ENCODE measurements at places on chromosomes 11 and 22. TPM values are rescaled to one million over a fixed set of nuclear protein-coding genes. Genes with fewer than 3 reads are reported as not detected.

Gene PGR
- not detected for total RNA-seq

Gene CELSR1
- 0.15 TPM for total RNA-seq

Gene OR8G5
- total RNA-seq, result not detected

Gene PNPLA5
- total RNA-seq, result not detected

Gene TMX2
- total RNA-seq, result 50.5 TPM

Gene RHOD
- total RNA-seq, result not detected

Gene EED
- total RNA-seq, result 38.8 TPM

Gene RIBC2
- total RNA-seq, result 7.8 TPM

Gene GPR83
- total RNA-seq, result 0.05 TPM

Gene APOL4
- total RNA-seq, result 0.87 TPM

Gene TSGA10IP
- not detected for total RNA-seq

Gene CARNS1
- total RNA-seq, result 1.1 TPM

Gene KRTAP5-10
- not detected for total RNA-seq

Gene TUBA8
- total RNA-seq, result 1.1 TPM

Gene RASD2
- total RNA-seq, result not detected

Gene DMC1
- total RNA-seq, result 9.6 TPM

Gene SHANK3
- not detected for total RNA-seq

Gene OR52E8
- not detected for total RNA-seq

Gene TECTA
- 0.31 TPM for total RNA-seq

Gene SLC22A12
- not detected for total RNA-seq

Gene NCF4
- total RNA-seq, result 10.8 TPM

Gene SLC22A8
- total RNA-seq, result not detected

Gene FAM83F
- total RNA-seq, result 0.08 TPM

Gene TRIM49C
- not detected for total RNA-seq

Gene TTLL8
- not detected for total RNA-seq

Gene RCOR2
- total RNA-seq, result 0.46 TPM

Gene SLC22A6
- not detected for total RNA-seq

Gene CEND1
- 0.39 TPM for total RNA-seq

Gene SCN3B
- 0.05 TPM for total RNA-seq

Gene THYN1
- 57.1 TPM for total RNA-seq

Gene SBF2
- 6.4 TPM for total RNA-seq

Gene CARD18
- not detected for total RNA-seq

Gene RIMBP3B
- total RNA-seq, result 0.87 TPM

Gene MCM5
- total RNA-seq, result 139 TPM

Gene KCNJ5
- not detected for total RNA-seq

Gene TXN2
- 69.6 TPM for total RNA-seq

Gene TBX10
- total RNA-seq, result not detected

Gene TMEM191C
- total RNA-seq, result 2.2 TPM

Gene MTMR2
- 10.9 TPM for total RNA-seq

Gene F2
- total RNA-seq, result not detected

Gene CALCA
- total RNA-seq, result not detected

Gene ACR
- total RNA-seq, result not detected

Gene OR4P4
- not detected for total RNA-seq
